Hippocampal formation (tissue), 2 donors: ENCODE measurements at places on chromosomes 1 and 21.

GRCh38 chr1:921011-921837, 2.5 kb upstream of the SAMD11 start:
- DNase-seq, result peak; percentile 25

- DNase-seq, result no peak
These were observed 24.0 kb upstream of the WASF2 start for GRCh38 chr1:27513958-27514357.

GRCh38 chr1:27536767-27537166, 46.8 kb upstream of the WASF2 start:
- DNase-seq, result peak; percentile 67

DNA sequence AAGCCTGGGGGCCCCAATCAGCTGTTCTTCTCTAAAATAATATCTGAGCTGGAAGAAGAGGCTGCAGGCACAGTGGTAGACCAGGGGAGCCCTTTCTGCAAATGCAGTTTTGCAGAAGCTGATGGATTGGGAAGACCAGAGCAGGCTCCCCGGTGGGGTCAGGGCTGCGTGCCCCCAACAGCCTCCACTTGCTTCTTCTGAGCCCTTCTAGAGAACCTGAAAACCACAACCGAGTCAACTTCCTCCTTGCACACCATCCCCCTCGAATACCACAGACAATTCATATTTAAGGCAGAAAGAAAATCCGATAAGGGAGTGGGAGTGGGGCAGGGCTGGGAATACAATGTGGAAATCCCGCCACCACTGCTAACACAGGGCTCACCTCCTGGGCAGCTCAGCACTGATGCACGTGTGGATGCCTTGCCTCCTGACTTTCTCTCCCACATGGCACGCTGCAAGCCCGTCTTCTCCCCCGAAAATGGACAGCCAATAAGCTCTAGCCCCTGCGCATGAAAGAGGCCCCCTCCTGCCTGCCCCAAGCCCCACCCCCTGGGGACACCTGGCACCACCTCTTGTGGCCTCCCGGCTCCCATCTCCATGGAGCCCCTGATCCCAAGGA, 25.4 kb upstream of the ALDH4A1 start:
- no peak for DNase-seq

GRCh38 chr1:19365721-19366120, 53.6 kb downstream of the SLC66A1 start:
- DNase-seq, result no peak

DNA sequence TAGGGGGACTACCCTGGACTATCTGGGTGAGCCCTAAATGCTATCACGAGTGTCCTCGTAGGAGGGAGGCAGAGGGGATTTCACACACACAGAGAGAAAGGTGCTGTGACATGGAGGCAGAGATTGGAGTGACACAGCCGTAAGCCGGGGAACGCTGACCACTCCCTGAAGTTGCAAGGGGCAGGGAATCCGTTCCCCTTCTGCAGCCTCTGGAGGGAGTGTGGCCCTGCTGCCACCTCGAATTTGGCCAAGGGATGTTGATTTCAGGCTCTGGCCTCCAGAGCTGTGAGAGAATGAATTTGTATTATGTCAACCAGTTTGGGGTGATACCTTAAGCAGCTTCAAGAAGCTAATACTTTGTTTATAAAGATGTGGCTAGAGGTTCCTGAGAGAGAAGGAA, 137.7 kb downstream of the ACTL8 start:
- no peak for DNase-seq

- no peak for DNase-seq
These were observed 9.7 kb downstream of the PLPP3 start for GRCh38 chr1:56569661-56570060.

DNA sequence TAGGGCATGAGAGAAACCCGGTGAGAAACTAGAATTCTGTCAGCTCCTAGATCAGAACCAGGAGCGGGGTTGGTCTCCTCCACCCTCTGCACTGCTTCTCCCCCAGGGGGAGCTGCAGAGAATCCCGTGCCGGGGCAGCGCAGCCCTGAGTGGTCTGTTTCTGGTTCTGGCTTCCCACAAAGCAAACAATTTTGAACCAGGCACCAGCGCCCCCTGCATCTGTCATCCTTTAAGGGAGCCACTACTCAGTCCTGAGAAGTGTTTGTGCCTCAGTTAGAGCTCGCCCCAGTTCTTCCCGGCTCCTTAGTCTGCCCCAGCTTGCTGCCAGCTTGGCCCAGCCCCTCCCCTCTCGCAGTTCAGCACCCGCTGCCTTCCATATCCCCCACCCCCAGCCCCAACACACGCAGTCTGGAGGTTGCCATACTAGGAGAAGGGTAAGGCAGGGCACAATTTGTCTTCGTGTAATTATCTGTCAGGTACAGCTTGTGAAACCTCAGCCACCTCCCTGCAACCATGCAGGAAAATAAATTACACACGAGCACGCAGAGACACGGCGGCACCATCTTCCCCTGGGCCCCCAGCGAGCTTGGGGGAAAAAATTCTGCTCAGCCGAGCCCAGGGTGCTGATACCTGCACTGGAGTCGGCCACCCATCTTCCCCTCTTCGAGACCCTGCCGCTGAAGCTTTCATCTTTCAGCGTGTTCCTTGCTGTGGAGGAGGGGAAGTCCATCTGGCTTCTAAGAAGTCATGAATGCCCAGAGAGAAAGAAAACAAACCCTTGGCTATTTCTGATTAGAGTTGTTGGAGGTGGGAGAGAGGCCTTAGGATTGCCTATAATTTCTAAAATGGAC, 62.6 kb upstream of the CD1D start:
- DNase-seq, result peak; percentile 23

DNA sequence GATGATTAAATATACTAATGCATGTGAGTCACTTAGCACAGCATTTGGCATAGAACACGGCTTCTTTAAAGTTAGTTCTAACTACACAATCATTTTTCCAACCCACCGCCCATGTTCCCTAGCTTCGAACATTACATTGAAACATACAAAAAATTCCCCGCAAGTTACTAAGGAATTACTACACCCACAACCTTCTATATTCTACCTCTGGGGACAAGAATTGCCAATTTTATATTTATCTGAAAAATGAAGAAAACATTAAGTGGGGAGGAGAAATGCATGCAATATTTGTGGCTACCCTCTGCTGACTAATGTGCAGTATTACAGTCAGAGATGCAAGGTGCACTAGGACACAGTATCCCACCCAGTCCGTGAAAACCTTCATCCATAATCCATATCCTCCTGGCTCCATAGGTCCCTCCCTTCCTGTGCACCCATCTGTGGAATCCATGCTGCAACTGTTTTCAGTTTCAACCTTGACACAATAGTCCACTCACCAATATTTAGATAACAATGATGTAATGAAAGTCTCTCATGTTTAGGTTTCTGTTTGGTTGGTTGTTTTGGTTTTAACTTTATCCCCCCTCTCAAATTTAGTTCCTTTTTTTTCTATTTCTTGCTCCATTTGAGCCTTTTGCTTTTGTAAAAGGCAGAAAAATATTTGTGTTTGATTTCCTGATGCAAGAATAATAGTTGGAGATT, 31.6 kb downstream of the RGS5 start:
- no peak for DNase-seq

DNA sequence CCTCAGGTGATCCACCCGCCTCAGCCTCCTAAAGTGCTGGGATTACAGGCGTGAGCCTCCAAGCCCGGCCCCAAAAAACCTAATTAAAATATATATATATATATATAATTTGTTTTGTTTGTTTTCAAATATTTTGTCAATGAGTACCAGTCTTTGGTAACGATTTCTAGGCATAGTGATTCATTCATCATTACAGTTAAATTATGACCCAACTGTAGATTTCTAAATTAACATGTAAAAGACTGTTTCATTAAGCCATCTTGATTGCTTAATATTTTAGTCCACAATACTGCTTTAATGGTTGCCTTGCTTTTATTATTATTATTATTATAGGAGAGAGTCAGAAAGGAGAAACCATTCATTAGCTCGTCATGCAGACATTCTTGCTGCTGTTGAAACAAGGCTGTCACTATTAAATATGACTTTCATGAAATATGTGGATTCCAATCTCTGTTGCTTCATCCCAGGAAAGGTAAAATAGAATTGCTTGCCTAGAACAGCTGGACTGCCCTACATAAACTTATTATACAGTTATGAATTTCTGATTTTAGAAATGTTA, 19.9 kb downstream of the FBXO28 start:
- DNase-seq, result no peak

DNA sequence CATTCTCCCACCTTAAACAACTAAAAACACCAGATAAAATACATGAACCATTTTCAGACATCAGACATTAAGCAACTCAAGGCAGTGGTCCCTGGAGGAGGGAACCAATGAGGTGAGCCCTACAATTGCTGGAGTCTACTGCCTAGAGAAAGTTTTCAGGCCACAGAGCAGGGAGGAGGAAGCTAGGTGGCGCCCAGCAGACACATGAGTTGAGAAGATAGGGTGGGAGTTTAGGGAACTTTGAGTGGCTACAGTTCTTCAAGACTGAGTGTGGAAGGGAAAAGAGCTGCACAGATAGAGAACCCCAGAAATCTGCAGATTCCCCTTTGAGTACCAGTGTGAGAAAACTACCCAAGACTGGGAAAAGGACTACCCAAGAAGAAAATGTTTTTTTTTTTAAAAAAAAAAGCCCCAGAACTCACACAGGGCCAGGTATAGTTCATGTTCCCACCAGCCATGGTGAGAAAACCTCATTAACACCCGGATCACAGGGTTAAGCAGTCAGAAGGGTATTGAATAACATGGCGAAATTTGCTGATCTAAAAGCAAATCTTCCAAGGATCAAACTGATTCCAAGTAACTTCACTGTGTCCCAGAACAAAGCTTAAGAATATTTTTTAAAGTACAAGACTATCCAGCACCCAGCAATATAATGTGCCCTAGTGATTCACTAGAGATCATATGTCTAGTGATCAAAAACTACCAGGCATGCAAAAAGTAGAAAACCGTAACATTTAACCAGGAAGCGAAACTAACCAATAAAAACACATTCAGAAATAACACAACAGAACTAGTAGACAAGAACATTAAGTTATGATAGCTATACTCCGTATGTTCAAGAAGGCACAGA, 12.0 kb downstream of the ALDH9A1 start:
- DNase-seq, result no peak

DNA sequence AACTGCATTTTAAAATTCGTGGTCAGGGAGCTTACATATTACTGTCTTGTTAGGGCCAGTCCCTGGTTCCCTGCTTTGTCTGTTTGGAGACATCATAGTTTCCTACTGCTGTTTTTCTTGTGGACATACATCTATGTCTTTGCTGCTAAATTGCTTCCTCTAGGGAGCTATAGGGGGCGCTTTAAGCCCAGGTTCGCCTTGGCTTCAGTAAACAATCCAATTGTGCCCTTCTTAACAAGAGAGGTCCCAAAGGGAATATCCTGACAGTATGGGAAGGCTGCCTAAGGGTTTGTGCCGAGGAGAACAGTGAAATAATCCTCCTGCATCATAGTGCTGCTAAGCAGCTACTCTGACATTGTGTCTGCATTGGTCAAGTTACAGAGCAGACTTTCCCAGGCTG, 112.5 kb downstream of the USH2A start:
- no peak for DNase-seq

GRCh38 chr1:51381964-51382363, 51.6 kb upstream of the TTC39A start:
- no peak for DNase-seq

DNA sequence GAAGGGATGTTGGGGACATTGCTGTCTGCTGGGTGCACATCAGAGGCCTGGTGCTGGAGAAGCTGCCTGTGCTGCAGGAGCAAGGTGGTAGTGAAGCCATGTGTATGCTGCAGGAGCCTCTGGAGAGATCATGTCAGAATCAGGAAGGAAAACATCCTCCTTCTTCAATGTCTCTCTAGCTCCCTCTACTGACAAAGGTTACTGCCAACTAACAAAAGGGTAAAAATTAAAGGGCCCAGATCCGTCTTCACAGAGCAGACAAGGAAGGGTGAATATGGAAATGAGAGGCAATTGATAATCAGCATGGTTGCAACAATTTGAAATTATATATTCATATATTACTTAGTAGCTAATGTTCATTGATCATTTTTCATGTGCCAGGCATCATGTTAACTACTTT, 32.2 kb downstream of the FAM177B start:
- no peak for DNase-seq

GRCh38 chr1:12231276-12231595, 1.4 kb downstream of the VPS13D start:
- no peak for DNase-seq
